Type B pancreatic cell (in vitro differentiated cells): ENCODE measurements at places on chromosomes 7 and 10.

GRCh38 chr7:11591943-11592342 lies 240.1 kb downstream of the THSD7A start:
- DNase-seq: no peak

GRCh38 chr7:131104596-131105293 lies 222.9 kb upstream of the MKLN1 start:
- DNase-seq: no peak

GRCh38 chr7:132377015-132377414 lies 199.3 kb downstream of the PLXNA4 start:
- DNase-seq: no peak

DNA sequence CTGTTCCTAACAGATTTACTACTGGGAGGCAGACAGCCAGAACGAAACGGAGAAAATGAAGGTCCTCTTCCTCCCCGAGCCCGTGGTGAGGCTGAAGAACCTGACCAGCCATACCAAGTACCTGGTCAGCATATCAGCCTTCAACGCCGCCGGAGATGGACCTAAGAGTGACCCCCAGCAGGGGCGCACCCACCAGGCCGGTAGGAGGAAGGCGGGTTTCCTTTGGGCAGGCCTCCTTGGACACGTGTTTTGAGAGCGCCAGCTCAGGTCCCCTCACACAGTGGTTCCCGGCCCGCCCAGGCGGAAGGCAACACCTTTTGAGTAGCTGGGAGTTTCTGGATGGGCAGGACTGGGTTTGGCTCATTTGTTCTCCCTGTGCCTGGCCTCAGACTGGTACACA lies 474.0 kb upstream of the FOXK1 start:
- no peak for DNase-seq

- no peak for DNase-seq
Measured at GRCh38 chr10:70302292-70302691, 18.5 kb upstream of the NPFFR1 start.

DNA sequence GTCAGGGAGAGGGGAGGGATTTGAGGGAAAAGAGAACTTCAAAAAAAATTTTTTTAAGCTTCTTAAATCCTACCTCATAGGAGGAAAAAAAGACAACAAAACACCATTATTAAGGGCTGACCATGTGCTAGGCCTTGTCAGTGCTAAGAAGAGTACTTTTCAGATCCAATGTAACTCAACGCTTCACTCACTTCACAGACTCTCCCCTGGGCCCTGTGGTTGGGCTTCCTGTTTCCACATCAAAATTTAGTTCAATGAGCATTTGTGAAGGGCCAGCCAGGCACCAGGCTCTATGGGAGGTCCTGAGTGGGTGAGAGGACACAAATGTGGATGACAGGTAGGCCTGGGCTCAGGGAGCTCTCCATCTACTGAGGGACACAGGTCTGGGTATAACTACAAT lies 249.8 kb downstream of the PTEN start:
- no peak for DNase-seq

DNA sequence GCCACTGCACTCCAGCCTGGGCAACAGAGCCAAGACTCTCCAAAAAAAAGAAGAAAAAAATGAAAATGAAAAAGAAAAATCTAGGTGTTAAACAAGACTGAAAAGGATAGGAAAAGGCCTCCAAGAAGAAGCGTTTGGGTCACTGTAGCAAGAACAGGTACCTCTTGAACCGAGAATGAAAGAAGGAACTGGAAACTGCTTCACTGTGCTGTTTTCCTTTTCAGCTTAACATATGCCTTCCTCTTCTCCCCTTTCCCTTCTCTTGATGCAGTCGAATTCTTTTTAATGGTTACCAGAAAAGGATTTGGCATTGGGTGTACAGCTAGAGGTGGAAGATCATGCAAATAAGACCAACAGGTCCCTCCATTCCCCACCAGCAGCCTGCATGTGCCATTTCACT lies 28.1 kb downstream of the LRRC4 start:
- DNase-seq: no peak

GRCh38 chr10:27564880-27565279 lies 60.8 kb downstream of the RAB18 start:
- DNase-seq: no peak

DNA sequence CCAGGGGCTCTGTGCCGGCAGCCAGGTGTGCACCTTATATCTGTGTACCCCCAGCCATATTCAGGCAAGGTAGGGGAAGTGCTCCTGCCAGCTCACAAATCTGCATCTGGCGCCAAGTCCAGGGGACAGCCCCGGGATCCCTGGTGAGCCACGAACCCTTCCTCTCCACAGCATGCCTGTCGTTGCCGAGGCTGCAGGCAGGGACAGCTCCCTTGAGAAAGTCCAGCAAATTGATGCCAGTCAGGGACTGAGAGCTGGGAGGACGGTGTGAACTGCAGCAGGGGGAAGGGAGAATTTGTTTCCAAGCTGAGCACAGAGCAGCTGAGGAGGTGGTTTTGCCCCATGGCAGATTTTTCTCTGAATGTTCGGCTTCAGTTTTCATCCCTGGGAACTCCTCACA lies 919 bp downstream of the PLA2G12B start:
- DNase-seq: no peak

GRCh38 chr7:43362652-43363034 lies 220.3 kb upstream of the STK17A start:
- DNase-seq: no peak
